ENCODE measurements at places on chromosomes 7 and 10.

DNA sequence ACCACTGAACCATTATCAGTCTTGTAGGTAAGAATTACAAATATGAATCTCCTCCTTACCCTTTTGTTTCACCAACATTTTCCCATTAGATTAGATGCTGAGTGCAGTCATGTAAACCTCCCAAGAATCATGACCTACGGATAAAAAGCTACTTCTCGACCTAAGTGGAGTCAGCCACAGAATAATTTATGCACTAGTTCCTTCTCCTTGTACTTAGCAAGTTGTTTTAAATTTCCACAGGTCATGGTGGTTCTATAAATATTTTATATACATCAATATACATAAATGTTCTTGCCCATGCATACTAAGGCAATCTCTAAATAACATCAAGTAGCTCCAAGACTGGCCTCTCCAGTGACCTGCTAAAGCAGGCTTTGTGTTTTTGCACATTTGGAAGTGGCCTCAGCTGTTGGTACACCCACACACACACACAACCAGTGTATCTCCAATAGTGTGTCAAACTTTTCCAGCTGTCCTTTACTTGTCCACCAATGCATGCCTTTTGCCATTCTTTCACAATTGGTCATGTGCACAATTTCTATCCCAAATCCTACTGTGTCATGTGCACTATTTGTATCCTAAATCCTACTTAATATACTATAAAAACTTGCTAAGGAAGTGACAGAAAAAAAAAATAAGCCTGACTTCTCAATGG lies 21.5 kb downstream of the LMOD2 start:
- DNase-seq: no peak

GRCh38 chr10:30027057-30028005 lies 32.1 kb downstream of the JCAD start:
- no peak for DNase-seq

DNA sequence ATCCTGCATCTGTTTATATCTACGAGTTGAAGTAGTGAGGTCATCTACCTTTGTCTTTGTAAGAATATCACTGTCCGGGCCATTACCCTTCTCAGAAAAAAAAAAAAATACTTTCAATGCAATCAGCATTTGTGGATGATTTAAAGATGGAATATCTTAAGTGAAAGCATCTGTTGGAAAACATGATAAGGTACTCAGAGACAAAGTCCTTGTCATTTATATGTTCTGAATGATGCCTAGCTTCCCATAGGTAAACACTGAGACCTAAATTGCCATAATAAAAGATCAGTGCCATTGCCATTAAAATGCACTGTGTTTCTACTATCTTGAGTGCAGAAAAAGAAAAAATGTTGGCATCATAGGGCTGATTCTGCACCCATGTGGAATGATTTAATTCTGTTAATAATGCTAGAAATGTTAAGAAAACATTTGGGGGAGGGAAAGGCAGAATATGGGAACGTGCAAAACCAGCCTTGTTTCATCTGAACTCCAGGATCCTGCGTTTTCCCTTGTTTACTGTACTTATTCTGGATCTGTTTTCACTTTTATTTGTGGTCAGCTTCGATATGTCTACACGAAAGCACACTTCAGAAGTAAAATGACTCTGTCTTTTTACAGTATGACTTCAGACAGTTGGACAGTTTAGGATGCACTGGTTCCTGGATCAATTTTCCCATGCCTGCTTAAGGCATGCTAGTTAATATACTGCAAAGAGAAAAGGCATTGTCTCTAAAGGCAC lies 669.8 kb downstream of the SUGCT start:
- no peak for DNase-seq

DNA sequence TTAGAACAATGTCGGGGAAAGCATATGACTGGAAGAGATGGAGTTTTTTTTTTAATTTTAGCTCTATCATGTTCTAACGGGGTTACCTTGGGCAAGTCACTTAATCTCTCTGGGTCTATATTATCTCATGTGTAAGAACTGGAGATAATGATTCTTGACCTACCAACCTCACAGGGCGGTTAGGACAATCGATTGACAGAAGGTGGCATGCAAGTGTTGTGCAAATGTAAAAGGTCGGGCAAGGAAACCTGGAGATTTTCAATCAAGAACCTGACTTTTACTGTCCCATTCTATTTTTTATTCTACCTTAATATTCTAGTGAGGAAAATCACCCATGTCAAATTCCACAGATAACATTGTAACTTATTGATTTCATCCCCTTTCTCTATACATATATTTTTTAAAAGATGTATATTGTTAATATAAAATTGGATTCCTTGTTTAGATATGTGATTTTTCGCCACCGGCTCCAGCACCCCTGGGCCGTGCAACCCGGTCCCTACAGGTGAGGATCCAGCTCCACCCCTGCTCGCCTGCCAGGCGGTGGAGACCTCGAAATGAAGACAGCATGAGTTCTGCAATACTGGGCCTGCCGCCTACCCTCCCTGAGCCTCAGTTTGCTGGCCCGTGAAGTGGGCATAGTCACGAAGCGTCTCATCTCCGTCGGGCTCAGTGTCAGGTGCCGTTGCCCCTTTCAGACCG lies 497.6 kb upstream of the PHF14 start:
- no peak for DNase-seq

DNA sequence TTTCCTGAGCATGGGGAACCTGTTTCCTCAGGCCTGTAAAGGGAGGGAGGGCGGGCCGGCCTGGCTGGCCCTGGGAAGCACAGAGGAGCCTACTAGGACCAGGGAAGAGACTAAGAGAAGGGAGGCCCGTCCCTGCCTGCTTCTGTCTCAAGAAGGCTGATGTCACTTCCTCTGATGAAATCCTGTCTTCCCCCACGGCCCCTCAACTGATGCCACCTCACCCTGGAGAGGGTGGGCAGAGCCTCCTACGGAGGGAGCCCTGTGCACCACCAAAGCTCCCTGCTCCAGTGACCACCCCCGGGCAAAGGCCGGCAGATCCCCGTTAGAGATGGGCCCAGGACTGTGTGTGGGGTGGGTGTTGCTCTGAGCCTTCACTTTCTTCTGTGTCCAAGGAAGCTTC lies 1.0 kb upstream of the PILRA start:
- DNase-seq: no peak

DNA sequence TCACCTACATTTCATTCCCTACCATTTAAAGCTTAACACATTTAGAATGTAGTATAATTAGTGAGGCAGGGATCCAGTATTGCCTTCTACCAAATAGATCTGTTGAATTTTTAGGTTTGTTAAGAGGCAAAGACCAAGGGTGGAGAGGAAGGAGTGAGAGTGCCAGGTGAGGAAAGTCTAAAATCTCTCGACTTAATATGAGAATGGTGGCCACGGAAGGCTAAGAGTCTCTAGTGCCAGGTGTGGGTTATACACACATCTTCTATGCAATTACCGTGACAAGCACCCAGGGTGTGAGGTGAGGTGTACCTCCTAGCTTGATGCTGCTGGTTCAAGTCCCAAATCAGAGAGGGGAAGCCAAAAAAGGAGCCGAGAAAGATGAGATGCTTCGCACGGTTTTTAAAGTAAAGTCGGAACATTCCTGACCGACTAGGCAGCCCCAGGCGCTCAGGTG lies 439 bp downstream of the IQUB start:
- DNase-seq: no peak

- no peak for DNase-seq
Observed at GRCh38 chr7:8605221-8605620, 171.8 kb downstream of the NXPH1 start.

GRCh38 chr10:126160971-126161630 lies 227.2 kb downstream of the ADAM12 start:
- no peak for DNase-seq

GRCh38 chr10:16792675-16793074 lies 24.5 kb downstream of the RSU1 start:
- no peak for DNase-seq

- DNase-seq: no peak
Observed at GRCh38 chr7:24427048-24427447, 143.1 kb downstream of the NPY start.

GRCh38 chr7:129786825-129787563 lies 165.8 kb downstream of the UBE2H start:
- no peak for DNase-seq

GRCh38 chr7:151252561-151252835 lies 4.0 kb upstream of the SMARCD3 start:
- no peak for DNase-seq

GRCh38 chr10:15461353-15462108 lies 90.4 kb upstream of the FAM171A1 start:
- no peak for DNase-seq

DNA sequence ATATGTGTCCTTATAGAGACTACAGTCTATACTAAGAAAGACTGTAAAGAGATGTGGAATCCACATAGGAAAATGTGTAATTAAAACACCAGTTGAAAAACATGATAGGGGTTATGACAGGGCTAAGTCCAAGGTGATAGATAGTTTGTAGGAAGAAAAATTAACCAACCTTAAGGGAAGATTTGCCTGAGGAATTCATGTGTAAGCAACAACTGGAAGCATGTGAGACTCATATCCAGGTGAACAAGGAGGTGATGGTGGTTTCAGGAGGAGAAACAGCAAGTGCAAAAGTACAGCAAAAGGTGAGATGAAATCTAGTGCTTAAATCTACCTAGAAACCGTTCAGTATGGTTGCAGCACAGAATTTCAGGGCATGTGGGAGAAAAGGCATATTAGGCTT lies 216.7 kb upstream of the ETV1 start:
- DNase-seq: no peak

DNA sequence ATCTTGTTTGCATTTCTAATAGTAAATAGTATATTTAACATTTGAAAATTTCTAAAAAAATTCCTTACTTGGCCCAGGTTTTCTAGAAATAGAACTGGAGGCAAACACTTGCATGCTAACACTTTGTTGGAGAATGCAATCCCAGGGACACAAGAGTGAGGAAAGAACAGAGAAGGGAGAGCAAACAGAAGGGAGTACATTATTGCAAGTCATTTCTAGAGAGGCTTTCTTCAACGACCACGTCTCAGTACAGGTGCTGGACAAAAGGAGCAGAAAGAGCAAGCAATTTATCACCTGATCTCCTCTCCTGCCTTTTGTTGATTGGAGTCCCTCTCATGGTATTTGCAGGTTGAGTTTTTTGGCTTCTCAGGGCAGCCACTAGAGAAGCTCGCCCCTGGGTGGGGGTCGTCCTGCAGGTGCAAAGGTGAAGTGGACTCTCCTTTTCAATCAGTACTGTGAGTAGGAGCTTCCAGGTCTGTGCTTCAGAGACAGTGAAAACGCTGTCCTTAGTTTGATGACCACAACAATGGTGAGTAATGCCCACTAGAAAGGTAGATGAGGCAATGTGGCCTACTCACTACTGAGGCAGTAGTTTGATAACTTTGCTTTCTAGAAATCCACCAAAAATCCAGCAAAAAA lies 5.2 kb downstream of the CPED1 start:
- DNase-seq: no peak

GRCh38 chr10:12980713-12981306 lies 20.7 kb downstream of the CCDC3 start:
- no peak for DNase-seq

GRCh38 chr7:48011951-48012350 lies 17.0 kb downstream of the SUN3 start:
- DNase-seq: no peak

- no peak for DNase-seq
Observed at GRCh38 chr10:48964038-48964437, 24.4 kb upstream of the LRRC18 start.

DNA sequence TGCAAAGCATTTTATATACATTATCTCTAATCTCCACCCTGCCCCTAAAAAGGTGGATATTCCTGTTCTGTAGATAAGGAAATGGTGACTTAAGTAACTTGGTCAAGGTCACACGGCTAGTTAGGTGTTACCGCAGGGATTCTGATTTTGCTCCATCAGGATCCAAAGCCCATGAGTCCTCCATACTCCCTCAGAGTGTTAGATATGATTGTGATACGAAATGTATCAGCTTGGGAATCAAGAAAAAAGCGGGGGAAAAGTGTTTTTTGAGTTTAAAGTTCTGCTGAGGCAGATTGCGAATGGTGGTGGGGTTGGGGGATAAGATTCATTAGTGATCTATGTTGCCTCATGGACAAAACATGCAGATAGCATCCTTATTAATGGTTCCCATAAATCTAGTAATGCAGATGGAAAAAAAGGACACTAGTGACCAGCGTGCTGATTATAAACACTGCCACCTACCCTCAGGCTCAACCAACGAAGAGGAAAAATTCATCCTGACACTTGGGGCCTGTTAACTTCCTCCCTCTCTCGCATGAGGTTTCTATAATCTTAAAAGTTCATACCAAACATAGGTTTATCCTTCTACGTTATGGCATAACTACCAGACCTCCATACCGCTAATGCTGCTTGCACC lies 2.3 kb downstream of the ICA1 start:
- no peak for DNase-seq

DNA sequence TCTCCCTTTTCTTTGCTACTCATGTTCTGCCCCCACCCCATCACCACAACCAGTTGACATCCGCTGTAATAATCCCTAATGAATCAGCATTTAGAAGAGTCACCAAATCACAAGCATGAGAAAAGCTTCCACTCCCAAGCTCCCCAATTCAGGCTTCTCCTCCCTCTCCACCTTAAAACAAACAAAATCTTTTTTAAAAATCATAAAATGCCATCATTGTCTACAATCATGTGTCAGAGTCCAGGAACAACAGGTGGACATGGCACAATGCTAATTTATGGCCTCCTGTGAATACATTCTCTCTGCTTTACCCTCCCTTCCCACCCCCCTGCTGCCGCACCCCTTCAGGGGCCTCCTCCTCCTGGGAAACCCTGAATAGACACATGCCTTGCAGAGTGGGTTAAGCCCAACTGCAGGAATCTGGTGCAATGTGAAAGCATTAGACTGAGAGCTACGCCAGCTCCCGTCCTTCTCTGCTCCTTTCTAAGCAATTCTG lies 3.7 kb downstream of the LRRC4 start:
- no peak for DNase-seq

DNA sequence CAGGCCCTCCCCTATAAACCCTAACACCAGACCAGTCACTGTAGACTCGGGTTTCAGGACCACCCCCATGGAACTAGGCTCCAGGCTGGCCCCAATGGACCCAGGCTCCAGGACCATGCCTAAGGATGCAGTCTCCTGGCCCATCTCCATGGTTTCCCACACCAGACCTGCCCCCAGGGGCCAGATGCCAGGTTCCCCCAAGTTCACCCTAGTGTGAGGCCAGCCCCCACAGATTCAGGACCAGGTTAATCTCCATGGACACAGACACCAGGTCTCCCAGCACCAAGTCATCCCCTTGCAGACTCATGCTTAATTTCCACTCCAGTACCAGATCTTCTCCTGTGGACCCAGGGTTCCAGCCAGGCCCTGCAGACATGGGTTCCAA lies 103.8 kb upstream of the LANCL2 start:
- DNase-seq: no peak

DNA sequence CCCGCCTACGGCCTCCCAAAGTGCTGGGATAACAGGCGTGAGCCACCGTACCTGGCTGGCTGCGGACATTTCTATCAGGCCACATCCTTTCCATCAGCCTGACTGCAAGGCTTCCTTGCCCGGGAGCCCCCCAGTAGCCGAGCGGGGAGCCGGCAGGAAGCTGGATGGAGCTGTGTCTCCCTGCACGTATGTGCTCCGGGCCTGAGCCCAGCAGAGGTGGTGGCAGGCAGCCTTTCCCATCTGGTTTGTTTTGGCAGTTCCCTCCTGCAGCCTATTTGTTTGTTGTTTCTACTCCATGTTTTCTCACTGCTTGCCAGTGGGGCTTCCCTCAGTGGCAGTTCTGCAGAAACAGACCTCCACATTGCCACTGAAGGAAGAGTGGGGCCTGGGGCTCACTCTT lies 5.4 kb downstream of the POP7 start:
- DNase-seq: no peak
